ENCODE measurements at places on chromosomes 16 and 17. TPM values are rescaled to one million over a fixed set of nuclear protein-coding genes. Genes with fewer than 3 reads are reported as not detected.
A peak's percentile ranks its signal among the peaks of the same experiment; 100 is the strongest.

DNA sequence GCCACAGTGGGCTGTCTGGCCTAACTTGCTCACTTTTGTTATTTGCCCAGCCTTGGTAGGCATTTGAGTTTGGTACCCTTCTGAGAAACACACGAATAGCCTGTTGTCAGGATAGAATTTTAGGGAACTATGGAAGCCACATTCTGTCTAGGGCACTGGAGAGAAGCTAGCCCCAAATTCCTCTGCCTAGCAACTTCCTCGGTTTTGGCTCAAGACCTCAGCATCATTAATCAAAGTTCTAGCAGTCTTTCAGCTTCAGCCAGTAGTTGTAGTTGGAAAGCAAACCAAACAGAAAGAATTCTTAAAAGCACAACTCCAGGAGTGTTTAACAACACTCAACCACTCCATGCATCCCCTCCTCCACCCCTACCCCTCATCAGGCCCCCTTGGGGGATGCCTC is 572.1 kb upstream of the PSMD7 start:
- no peak for DNase-seq

The TP53TG3F gene
- not detected for polyA plus RNA-seq

The GRAPL gene
- polyA plus RNA-seq, result 3.1 TPM

- DNase-seq, result no peak
Measured at GRCh38 chr17:77354420-77354669, 213.6 kb downstream of the SEC14L1 start.

The NPIPB13 gene
- polyA plus RNA-seq, result 6.9 TPM

GRCh38 chr17:83074486-83075223 is 4.8 kb upstream of the METRNL start:
- no peak for DNase-seq

DNA sequence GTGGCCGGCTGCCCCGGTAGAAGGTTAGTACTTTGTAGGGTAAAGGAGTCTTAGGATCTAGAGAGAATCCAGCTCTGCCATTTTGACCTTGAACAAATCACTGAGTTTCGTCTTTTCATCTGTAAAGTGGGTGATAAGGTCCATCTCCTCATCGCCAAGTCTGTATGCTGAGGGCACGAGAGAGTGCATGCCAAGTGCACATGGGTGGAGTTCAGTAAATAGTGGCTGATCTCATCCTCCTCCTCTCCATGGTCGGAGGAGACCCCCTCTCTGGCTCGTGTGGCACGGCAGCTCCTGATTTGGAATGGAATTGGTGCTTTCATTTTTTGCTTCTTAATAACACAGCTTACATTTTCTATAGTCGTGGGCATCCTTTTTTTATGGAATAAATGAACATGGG is 30.7 kb downstream of the MYH3 start:
- DNase-seq, result no peak

DNA sequence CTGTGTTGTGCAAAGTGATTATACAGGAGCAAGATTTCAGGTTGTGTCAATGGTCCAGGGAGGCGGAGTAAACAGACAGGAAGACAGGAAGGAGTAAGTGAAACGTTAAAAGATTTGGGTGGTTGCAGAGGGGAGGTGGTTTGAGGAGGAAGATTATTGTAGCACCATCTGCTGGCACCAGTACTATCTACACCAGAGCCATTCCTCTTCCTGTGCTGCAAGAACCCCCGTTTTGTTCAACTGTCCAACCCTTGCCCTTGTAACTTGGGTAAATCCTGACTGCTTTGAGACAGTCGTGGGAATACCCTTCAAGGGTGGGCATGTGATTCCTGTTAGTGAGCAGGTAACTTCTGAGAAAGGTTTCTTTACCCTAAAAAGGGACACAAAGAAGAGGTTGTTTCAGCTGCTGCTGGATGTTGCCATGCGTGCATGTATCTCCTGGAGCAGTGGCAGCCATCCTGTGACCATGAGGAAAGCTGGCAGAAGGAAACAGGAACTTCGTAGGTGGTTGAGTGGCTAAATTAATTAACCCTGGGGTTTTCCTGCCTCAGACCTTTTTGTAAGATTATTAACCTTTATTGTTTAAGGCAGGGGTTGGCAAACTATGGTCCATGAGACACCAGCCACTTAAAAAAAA is 124.1 kb downstream of the PRKCA start:
- no peak for DNase-seq

- DNase-seq, result peak; percentile 11
Measured at GRCh38 chr16:61233713-61234112, 802.5 kb downstream of the CDH8 start.

The GP1BA gene
- polyA plus RNA-seq, result 0.92 TPM

GRCh38 chr16:22324787-22325597 is 27.8 kb downstream of the POLR3E start:
- no peak for DNase-seq

The QPRT gene
- polyA plus RNA-seq, result 79.2 TPM

DNA sequence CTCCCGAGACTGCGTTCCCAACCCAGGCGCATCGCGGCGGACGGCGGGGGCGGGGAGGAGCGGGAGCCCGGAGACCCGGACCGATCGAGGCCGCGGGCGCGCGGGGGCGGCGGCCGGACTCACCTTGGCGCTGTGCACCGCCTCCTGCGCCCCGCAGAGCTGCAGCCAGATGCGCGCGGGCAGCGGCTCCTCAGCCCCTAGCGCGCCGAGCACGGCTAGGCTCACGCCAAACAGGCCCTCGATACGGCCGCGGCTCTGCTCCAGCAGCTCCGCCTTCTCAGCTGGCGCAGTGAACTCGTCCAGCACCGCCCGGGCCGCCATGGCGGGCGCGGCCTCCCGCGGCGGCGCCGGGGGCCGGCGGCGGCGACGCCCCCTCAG is 339 bp downstream of the N4BP1 start:
- DNase-seq, result no peak

The TPSD1 gene
- 0.49 TPM for polyA plus RNA-seq

DNA sequence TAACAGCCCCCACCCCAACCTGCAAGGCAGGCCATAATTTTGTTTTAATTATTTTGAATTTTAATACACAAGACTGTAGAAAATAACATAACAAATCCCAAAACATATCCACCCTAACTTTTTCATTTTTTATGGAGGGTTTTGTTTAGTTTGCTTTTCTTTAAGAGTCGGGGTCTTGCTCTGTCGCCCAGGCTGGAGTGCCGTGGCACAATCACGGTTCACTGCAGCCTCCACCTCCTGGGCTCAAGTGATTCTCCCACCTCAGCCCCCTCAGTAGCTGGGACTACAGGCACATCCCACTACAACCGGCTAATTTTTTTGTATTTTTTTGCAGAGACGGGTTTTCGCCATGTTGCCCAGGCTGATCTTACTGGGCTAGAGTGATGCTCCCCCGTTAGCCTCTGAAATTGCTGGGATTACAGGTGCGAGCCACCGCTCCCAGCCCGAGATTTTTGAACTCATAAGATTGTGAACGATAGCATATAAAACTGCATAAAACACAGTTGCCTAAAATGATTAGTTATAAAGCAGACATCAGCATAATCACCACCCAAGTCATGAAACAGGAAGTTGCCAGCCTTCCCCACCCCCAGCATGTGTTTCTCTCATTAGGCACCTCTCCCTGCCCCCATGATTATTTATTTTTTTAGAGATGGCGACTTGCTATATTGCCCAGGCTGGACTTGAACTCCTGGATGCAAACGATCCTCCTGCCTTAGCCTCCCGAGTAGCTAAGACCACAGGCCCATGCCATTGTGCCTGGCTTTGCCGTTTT is 13.6 kb upstream of the DOC2B start:
- DNase-seq, result no peak

DNA sequence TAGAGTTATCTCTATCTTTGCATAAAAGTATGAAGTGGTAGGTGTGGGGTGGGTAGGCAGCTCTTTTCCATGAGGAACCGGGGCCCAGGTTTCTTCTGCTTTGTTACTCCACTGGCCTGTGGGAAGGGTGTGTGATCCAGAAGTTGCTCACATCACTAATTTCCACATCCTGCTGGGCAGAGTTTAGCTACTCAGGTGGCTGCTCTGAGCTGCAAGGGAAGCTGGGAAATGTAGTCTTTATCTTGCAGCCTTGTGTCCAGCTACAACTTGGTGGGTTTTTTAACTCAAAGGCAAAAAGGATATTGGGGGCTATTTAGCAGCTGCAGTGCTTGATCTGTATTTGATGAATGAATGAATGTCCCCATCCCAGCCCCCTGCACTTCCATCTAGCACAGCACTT is 335.3 kb downstream of the SNX29 start:
- no peak for DNase-seq

The OR3A2 gene
- polyA plus RNA-seq, result not detected

- no peak for DNase-seq
Measured at GRCh38 chr17:74591503-74591902, 580 bp downstream of the CD300LD start.

- DNase-seq, result no peak
Measured at GRCh38 chr16:48117217-48118105, 38.3 kb downstream of the ABCC12 start.

- DNase-seq, result no peak
Measured at GRCh38 chr17:20086416-20087076, 77.4 kb downstream of the SPECC1 start.

The CCL8 gene
- 0.68 TPM for polyA plus RNA-seq

DNA sequence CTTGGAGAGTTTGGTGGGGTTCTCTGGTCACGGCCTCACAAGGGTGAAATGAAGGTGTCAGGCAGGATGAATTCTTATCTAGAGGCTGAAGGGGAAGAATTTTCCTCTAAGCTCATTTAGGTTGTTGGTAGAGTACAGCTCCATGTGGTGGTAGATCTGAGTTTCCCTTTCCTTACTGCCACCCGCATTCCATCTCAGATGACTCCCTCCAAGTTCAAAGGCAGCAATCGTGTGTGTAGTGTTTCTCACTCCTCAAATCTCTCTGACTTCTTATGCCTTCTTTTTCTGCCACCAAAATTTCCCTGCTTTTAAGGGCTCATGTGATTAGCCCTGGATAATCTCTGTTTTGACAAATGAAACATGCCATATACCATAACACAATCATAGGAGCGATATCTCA is 135.5 kb upstream of the MYOCD start:
- no peak for DNase-seq

The HSD17B1 gene
- 2.9 TPM for polyA plus RNA-seq

- DNase-seq, result no peak
Measured at GRCh38 chr17:3972281-3972731, 8.1 kb upstream of the ATP2A3 start.

Data from forelimb muscle (tissue), 1 donor.